ENCODE measurements at places on chromosomes 16 and 17. TPM values are rescaled to one million over a fixed set of nuclear protein-coding genes. Genes with fewer than 3 reads are reported as not detected.
A peak's percentile ranks its signal among the peaks of the same experiment; 100 is the strongest.

DNA sequence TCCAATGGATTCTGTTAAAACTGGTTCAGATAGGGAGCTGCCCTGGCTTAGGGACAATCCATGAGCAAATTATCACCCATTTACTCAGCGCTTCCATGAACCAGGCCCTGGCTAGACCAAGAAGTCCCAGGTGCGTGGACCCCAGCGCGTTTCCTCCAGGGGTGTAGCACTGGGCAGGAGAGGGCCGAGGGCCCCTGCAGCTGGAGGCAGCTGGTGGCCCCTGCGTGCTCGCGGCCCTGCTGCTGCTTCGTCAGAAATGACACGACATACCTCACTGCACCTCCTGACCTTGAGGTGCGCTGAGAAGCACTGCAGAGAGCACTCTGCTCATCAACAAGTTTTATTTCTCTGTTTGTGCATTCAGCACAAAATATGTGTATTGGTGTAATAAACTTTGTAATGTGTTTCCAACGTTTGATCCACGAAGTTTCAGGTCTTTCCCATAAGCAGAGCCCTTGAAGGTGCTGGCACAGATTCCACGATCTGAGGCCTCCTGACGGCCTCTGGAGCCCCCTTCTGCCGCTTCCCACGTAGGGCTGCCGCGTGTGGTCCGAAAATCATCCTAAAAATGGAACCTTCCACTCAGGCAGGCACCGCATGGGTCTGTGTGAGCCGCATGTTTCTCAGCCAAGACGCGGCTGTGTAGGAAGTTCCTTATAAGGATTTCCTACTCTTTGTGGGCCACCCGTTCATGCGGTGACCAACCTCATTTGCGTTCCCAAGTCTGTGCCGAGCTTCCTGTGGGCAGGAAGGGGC is 50.8 kb upstream of the ZCCHC14 start:
- DNase-seq, result no peak

- DNase-seq, result no peak
These were observed 101.9 kb upstream of the HSBP1 start for GRCh38 chr16:83705856-83706255.

DNA sequence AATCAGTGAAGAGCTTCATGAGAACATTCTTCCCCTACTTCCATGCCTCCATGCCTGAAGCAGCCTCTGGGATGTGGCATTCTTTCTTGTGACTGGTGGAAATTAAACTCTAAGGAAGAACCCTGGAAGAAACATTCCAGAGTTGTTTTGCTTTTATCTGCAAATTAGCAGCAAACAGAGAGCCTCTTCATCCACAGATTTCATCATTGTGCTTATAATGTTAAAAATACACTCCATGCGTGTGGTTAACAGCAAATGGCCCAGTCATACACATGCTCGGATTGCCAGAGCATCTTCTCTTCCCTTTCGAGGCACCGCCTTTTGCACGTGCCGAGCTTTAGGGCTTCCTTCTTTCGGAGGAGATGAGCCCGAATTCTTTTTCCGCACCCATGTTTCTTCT is 411.3 kb downstream of the SNX29 start:
- DNase-seq, result no peak

- DNase-seq, result no peak
These were observed 56.6 kb downstream of the RAP1GAP2 start for GRCh38 chr17:2852729-2853282.

- no peak for DNase-seq
These were observed 49.1 kb upstream of the SLC25A19 start for GRCh38 chr17:75338335-75338734.

- no peak for DNase-seq
These were observed 8.0 kb downstream of the CISD3 start for GRCh38 chr17:38738007-38738662.

- DNase-seq, result no peak
These were observed 729 bp upstream of the CLTC start for GRCh38 chr17:59619035-59619297.

DNA sequence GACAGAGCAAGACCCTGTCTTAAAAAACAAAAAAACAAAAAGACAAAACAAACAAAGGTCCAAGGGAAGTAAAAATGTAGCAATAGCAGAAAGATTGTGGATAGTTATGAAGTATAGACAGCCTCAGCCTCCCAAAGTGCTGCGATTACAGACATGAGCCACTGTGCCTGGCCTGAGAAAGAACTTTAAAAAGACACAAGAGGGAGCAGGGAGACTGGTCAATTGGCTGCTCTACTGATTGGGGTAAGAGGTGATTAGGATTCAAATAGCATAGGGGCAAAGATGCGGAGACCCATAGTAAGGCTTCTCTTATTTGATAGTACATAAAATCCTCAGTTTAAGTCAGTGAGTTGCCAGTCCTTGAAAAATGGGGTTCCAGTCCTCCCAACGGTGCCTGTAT is 518.2 kb upstream of the GOT2 start:
- no peak for DNase-seq

DNA sequence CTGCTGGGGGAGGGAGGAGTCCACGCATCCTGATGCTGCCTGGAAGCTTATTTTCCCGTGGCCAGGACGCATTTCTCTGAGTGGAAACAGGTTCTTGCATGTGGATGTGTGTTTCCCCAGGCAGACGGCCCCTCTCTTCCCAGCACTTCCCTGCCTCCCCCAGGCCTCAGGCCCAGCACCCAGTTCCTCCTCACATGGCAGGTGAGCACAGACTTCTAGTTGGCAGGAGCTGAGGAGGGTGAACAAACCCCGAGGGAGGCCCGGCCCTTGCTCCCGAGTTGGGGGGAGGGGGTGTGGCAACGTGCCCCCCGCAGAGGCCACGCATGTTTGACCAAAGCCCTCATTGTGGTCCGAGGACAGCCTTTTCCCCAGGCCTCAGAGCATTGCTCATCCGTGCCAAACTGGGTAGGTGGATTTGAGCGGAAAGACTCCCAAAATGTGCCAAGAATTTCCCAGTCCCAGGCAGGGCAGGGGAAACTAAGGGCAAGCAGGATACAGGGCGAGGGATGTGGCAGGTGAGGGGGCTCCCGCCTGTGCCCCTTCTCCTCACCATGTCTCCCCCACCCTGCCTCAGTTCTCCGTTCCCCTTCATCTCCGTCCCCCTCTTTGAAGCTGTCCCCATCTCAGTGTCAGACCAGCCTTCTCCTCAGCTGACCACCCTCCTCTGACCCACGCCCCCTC is 1.5 kb upstream of the SPEM1 start:
- no peak for DNase-seq

DNA sequence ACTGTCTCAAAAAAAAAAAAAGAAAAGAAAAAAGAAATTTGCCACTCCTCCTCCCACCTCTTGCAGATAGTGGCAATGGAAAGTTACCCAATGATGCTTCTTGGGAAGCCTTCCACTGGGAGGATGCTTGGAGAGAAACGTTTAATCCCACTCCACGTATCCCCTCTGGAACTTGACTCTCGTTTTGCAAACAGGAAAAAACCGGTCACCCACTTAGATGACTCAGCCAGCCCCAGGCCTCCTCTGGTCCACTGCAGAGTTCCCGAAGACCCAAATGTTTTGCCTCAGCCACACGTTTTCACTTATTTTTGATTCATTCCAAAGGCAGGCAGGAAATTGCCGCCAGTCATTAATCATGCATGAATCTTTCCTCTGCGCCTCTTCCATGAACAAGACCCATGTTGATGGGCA is 9.3 kb upstream of the TNFRSF17 start:
- DNase-seq, result no peak

- no peak for DNase-seq
These were observed 38.3 kb downstream of the MAP2K6 start for GRCh38 chr17:69452664-69453260.

DNA sequence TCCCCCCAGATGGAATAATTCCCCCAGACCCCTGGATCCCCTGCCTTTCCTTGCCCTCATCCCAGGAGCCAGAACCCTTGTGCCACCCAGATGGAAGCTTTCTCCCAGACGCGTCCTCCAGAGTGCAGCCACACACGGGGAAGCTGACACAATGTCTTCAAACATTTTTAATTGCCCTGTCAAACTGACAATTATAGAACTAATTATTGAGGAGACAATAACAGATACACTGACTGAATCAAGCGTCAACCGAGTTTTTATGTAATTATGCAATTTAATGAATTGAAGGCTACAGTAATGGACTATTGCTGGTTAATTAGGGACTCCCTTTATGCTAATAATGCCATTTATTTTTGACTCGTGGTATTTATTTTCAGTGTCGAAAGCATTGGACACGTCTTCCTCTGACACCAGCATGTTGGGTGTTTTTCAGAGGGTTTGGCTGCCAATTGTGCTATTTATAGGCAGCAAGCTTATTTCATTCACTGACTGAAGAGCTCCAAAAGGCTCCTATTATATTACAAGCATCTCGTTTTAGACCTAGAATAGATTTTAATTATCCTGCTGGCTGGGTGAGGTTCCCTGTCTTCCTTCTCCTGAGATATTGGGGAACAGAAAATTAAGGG is 298.2 kb upstream of the C16orf82 start:
- DNase-seq, result no peak

- no peak for DNase-seq
These were observed 18.9 kb downstream of the CA4 start for GRCh38 chr17:60168654-60169053.

GRCh38 chr16:66701026-66701425 is 4.5 kb upstream of the CMTM4 start:
- no peak for DNase-seq

DNA sequence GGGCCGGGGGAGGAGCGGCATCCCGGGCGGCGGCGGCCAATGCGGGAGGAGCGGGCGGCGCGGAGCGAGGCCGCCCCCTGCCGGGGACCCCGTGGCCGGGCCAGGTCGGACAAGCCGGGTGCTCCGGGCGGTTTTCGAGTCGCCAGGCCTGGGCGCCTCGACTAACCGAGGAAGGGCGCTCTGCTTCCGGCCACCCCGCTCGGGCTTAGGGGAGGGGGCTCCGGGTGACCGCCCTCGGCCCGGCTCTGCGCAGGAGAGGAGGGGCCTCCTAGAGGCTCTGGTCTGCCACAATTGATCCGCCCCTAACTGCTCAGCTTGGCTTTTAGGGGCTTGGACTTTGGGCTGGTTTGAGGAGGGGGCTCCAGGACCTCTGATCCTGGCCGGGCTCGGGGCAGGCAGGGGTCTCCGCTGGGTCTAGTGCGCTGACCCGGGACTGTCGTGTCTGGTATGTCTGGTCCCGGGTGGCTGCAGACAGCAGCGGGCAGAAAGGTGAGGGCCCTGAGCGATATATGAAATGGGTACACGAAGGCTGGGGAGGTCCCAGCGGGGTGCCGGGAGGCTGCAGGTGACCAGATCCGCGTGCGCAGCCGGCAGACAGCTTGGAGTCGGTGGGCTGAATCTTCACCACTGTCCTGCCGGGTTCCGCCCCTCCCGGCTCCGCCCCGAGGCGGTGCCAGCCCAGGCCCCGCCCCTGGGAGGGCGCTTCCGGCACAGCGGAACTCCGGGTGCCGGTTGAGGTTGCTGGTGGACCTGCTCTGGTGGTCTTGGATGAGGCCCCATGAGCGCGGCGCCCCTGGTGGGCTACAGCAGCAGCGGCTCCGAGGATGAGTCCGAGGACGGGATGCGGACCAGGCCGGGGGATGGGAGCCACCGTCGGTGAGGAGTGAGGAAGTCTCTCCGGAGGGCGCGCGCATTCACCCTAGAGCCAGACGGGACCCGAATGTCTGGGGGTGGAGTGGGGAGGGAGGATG is at the start of gene USB1:
TSS of gene USB1 (plus strand) at position 702 of the 971 bp plus-strand sequence. CDS start at position 779, 77 bp downstream.
- peak; percentile 85 for DNase-seq

DNA sequence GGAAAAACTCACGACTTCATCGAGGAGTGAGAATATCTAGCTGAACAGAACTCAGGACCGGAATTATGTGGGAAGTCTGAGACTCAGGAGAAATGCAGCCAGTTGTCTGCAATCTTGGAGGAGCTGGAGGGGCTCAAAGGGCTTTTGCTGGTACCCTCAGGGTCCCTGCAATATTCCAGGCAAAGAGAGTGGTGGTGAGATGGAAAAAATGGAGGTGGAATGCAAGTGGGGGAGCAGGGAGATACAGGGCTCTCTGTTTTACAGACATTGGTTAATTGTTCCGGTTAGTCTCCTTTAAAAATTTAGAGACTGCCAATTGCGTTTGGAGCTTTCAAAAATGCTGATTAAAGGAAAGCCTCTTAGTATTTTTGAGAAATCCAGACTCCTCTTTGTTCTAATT is 18.2 kb upstream of the HP start:
- no peak for DNase-seq

GRCh38 chr17:40645943-40646342 is 1.7 kb downstream of the SMARCE1 start:
- DNase-seq, result no peak

GRCh38 chr16:15671530-15672117 is 21.6 kb downstream of the NDE1 start:
- DNase-seq, result no peak

DNA sequence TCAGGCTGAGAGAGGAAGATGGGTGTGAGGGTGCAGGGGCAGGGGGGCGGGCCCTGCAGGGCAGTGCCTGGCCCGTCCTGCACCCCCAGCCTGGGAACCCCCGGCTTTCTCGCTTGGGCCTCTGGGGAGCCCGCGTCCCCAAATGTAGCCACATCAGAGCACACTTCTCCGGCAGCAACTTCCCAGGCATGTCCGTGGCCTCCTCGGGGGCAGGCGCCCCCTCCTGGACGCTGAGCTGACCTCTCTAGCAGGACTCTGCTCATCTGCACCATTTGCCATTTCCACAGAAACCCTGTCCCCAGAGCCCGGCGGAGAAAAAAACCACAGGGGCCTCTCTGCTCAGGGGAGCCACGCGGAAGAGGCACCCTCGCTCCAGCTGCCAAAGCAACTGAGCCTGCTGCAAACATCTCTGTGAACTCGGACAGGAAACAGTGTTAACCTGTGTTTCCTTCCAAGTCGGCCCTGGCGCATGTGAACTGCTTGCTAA is 63.4 kb downstream of the KLHDC4 start:
- DNase-seq, result peak; percentile 31

GRCh38 chr16:12898551-12898950 is 2.8 kb upstream of the SHISA9 start:
- DNase-seq, result no peak

GRCh38 chr17:37661400-37662014 is 18.3 kb upstream of the DDX52 start:
- DNase-seq, result no peak

- no peak for DNase-seq
These were observed 9.2 kb upstream of the CCNF start for GRCh38 chr16:2420035-2420434.

GRCh38 chr16:68374246-68374805 is 63.5 kb downstream of the PRMT7 start:
- DNase-seq, result no peak

- no peak for DNase-seq
These were observed 273.4 kb downstream of the CPPED1 start for GRCh38 chr16:12530302-12530701.

DNA sequence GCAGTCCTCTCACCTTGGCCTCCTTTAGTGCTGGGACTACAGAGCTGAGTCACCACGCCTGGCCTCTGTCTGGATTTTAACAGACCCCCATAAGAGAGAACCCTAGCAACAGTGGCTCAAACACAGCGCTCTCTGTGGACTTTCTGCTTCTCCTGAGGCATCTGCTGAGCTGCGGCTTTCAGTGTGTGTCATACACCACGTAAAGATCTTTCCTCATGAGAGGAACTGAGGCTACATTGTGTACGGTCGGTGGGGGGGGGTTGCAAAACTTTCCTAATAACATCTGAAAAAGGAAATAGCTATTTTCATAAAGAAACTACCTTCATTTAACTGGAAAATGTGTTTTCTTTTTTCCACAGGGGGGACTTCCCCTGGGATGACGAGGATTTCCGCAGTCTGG is 32.9 kb downstream of the DEF8 start:
- no peak for DNase-seq

- no peak for DNase-seq
These were observed 1.8 kb upstream of the SYNRG start for GRCh38 chr17:37610971-37611370.

FTSJ3 gene
- total RNA-seq, result 59.9 TPM

ALDH3A2 gene
- 53.4 TPM for total RNA-seq

FOXC2 gene
- total RNA-seq, result 0.11 TPM

SYNGR3 gene
- total RNA-seq, result 2.2 TPM

ABCA6 gene
- total RNA-seq, result not detected

FBXO47 gene
- total RNA-seq, result not detected

PYDC1 gene
- total RNA-seq, result not detected
